ENCODE measurements at places on chromosomes 3 and 15.

DNA sequence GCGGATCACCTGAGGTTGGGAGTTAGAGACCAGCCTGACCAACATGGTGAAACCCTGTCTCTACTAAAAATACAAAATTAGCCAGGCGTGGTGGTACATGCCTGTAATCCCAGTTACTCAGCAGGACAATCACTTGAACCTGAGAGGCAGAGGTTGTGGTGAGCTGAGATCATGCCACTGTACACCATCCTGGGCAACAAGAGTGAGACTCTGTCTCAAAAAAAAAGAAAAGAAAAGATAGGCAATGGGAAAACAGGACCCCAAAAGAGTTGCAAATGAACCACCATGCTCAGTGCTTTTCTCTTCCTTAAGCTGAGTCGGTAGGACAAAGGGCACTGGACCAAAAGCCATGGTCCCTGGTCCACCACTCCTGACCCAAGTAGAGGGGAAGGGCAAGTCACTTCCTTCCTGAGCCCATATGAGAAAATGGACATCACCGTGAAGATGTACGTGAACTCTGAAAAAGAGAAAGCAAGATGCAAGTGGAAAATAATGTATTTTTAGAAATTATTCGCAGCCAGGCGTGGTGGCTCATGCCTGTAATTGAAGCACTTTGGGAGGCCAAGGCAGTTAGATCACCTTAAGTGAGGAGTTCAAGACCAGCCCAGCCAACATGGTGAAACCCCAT lies 2.6 kb downstream of the ITGB5 start:
- DNase-seq, result no peak

DNA sequence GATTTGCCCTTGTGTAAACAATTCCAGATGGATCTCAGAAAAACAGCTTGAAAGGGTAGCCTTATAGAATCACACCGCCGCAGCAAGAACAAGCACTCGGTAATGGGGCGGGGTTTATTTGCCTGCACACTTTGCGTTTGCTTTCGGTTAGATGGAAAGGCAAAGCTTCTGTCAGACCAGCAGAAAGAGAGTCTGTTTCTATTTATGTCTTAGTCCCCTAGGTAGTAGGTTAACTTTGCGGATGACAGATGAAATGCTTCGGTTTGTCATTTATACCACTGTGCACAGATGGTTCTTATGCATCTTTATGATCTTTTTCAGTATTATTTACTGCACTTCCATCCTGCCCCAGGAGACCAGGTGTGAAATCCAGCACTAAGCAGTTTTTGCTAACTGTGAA lies 62.2 kb downstream of the PYDC2 start:
- no peak for DNase-seq

- DNase-seq, result no peak
These were observed 19.6 kb upstream of the HCN4 start for GRCh38 chr15:73388256-73388781.

DNA sequence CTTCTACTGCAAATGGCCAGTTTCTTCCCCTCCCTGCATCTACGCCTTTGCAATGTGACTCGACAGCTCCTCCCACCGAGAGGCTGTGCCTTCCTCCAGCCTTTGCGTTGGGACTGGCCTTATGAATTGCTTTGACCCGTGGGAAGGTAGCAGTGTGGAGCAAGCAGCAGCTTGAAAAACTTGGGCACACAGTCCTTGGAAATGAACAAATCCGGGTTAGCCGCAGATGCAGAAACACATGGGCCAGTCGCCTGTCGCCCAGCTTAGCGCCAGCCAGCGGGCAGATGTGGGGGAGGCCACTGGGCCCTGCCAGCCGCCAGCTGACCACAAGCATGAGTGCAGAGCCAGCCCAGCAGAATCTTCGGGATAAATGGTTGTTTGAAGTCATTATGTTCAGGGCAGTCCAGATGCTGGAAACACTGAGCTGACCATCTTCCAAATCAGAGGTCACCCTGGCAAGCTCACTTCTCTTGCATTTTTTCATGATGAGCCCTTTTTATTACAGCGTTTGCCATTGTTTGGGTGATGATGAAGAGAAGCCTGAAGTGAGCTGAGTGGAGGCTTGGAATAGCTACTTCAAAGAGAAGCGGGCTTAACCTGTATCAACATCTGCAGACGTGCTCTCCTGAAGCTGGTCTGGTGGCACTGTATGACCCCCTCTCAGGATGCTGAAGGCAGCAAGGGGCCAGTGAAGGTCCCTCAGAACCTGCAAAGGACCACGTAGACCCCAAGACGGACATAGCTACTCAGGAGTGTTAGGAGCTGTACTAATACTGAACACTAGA lies 9.8 kb downstream of the SELENOS start:
- no peak for DNase-seq

- DNase-seq, result no peak
These were observed 19.9 kb upstream of the PDE8A start for GRCh38 chr15:84961707-84962106.

DNA sequence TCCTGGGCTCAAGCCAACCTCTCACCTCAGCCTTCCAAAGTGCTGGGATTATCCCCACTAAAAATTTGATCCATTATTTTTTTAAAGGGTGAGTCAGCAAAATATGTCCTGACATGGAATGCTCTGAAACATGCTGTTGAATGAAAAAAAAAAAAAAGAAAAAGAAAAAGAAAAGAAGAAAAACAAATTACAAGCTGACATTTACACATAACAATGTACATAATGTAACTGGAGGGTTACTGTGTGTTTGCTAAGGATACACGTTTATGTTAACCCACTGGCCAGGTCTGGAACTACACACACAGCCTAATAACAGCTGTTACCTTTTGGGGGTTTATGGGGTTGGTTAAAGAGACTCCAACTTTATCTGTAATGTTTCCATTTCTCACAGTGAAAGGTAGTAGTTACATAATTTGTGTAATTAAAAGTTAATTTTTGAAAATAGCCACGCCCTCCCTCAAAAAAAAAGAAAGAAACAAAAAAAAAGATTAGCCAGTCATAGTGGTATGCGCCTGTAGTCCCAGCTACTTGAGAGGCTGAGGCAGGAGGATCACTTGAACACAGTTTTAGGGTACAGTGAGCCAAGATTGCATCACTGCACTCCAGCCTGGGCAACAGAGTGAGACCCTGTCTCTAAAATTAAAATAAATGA lies 3.1 kb upstream of the MESP2 start:
- DNase-seq, result no peak

DNA sequence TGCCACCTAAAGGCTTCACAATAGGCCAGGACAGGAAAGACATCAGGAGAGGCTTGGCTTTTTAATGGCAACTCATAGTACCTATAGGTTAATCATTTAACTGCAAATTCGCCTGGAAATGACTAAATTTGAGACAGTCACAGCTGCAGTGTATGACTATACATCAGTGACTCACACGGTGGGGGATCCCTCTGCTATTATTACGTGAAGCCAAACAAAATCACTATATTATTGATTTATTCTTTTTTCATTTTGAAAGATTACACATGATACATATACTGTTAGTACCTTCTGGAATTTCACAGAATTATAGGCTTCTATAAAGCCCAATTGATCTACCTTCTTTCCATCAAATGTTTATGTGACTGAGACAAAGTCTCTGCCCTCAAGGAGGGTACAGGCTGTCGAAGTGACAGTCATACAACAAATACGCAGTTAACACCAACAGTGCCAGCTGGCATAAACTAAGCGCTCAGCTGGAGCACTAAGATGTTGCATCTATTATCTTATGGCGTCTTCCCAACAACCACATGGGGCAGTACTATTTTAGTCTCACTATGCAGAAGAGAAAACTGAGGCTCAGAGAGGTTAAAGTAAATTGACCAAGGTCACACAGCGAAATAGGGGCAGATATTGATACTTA lies 82.0 kb upstream of the LMOD3 start:
- DNase-seq, result peak; percentile 52

DNA sequence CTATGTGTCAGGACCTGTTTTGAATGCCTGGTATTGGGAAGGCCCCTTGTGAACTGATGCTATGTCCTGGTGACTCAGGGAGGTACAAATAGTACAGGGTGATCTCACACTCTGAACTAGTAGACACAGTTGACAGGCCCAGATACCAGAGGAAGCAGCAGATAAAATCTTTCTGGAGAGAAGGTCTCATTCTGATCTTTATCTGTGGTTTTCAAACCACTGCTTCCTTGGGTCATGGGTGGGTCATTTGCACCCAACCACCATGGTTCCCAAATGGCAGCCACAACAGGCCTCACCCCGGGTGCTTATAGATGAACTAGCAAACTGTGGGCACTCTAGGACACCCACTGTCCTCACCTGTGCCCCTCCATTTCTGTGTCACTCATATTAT lies 43.4 kb downstream of the PXYLP1 start:
- peak; percentile 51 for DNase-seq

DNA sequence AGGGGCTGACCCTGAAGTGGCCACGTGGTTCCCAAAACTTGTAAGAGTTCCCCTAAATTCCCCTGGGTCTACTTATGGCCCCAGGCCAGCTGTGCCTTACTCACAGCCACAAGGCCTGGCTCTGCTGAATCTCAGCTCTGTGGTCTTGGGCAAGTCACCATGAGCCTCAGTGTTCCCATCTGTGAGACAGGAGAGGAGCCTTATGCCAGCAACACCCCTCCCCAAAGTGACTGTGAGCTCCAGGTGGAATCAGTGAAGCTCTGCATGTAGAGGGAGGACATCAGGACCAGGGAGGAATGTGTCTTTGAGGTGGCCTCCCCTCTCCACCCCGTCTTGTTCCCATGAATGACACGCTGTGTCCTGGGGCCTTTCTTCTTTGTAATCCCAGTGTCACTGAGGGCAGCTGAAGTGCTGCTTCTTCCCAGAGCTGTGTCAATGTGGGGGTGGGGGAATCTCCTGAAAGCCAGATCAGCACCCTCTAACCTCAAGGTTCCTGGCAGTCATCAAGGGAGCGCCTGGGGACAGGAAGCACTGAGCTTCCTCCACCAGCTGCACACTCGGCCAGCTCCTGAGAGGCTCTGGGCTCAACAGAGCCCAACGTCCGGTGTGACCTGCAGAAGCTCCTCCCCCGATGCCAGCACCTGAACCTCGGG lies 258.9 kb downstream of the UACA start:
- peak; percentile 26 for DNase-seq

DNA sequence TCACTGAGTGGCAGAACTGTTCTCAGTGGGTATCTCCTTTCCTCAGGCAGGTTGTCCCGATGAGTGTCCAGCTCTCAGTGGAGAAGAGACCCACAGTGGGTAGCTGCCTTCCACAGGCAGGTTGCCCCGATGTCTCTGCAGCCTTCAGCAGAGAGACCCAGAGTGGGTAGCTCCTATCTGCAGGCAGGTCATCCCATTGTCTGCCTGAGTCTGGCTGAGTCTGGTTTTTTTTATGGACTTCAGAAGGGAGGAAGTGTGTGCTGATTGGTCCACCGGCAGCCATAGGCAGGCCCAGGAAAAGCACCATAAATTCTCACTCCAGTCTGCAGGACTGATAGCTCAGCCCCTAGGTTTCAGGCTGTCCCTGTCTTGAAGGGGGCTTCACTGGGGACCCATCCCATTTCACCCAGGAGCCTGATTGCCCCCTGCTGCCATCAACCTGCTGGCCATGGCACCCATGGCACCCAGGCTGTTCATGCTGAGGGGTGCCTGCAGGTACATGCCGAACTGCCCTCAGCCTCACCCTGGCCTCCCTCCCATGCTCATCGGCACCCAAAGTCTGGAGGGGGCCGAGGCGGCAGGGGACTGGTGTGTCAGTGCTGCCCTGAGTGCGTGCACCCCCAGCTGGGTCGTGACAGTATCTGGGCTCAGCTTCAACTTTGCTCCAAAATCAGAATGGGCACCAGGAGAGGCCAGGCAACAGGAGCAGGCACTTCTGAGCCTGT lies 3.6 kb upstream of the LIMD1 start:
- DNase-seq, result no peak

GRCh38 chr3:16406166-16406565 lies 107.3 kb downstream of the RFTN1 start:
- no peak for DNase-seq

DNA sequence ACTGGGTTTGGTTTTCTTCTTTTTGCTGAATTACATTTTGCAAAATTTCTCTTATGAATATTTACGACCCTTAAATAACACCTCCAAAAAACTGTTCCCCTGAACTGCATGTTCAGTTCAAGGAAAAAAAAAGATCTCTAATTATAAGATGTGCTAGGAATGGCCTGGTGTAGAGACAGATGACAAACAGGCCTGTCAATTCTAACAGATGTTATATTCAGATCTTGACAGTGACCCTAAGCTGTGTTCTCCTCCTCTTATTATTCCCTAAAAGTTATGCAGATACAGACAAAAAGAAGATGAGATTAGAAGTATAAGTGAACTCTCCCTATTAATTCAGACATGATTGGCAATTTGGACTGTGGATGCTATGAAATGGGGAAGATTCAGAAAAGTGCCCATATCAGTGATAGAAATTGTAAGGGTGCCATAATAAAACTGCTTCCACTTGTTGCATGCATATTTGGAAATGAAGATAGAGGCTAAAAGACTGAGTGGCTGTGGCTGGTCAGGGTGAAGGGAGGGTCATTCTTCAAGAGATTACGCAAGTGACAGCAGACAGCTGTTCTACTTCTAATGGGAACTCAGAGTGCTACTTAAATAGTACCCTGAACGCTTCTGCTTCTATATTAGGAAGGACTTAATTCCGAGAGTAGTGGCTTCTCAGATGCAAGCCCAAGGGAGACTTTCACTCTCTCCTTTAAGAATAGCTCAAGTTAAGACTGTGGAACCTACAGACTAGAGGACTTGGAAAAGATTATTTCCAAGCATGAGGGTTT lies 75.5 kb downstream of the ADAMTS9 start:
- no peak for DNase-seq

GRCh38 chr15:74817370-74817737 lies 4.7 kb downstream of the LMAN1L start:
- DNase-seq, result no peak

DNA sequence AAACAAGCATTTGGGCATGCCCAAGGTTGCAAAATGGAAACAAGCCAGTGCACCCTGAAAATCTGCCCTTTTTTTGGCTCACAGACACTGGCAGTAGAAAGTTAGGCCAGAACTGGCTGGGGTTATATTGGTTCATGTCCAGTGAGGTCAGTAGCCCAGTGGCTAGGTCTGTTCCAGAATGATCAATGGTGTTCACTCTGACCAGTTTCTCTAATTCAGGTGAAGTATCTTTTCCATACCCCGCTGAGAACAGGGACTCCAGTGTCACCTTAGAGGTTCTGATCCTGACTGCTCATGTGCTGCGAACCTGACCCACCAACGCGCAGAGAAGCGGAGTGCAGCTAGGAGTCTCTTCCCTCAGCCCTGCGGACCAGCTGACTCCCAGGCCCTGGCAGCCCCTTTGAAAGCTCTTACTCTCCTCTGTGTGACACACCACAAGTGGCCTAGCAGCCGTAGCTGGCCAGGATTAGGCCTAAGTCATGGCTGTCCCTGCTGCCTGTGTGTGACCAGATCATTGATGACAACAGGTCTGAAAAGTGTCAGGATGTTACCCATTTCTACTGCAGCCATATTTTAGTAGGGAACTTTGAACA lies 123.5 kb downstream of the GHSR start:
- DNase-seq, result no peak

DNA sequence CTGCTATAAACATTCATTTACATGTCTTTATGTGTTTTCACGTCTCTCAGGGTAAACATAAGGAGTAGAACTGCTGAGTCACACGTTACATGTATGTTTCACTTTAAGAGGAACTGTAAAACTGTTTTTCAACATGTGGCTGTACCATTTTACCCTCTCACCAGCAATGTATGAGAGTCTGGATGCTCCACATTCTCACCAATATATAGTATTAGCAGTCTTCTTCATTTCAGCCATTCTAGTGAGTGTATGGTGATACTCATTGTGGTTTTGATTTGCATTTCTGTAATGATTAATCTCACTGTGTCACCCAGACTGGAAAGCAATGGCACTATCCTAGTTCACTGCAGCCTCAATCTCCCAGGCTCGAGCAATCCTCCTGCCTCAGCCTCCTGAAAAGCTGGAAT lies 37.1 kb downstream of the PHC3 start:
- no peak for DNase-seq
